ENCODE measurements at places on chromosomes 5 and 9.

DNA sequence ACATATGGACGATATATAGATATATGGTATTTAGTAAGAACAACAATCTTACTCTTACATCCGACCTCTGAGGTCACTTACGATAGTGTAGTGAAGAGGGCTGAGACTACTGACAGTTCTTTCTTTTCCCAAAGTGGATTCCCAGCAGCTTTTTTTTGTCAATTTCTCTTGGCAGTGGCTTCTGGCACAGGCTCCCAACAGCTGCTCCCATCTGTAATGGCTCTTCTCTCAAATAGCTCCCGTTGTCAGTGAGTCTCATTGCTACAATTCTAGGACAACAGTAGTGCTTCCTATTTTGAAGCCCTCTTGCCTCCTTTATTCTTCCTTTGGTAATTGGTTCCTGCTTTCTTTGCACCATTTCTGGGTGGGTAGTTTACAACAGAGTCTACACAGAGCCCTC is 68.4 kb downstream of the SLC25A46 start:
- DNase-seq = no peak

DNA sequence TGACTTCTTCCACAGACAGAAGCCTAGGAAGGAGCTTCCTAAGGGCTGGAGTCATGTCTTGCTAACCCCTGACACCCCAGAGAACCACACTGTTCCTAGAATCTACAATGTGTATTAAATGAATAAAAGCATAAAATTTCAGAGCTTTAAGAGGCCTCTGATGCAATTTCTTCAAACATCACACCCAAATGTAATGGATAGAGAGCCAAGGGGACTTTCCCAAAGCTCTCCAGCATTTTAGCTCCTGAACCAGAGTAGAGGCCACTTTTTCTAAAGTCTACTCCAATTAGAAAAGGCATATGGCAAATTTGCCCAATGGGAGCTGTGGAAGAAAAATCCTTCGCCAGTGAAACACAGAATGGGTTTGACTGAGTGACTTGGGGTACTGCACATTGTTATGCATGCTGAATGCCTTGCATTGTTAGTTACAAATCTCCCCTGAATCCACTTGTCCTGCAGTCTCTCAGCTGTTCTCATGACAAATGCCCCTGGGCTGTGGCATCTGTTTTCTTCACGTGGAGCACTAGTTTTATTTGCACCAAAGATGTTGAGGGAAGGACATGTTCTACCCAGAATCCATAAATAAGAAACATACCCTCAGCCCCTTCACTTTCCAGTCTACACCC is 334.0 kb downstream of the ASTN2 start:
- DNase-seq = no peak

DNA sequence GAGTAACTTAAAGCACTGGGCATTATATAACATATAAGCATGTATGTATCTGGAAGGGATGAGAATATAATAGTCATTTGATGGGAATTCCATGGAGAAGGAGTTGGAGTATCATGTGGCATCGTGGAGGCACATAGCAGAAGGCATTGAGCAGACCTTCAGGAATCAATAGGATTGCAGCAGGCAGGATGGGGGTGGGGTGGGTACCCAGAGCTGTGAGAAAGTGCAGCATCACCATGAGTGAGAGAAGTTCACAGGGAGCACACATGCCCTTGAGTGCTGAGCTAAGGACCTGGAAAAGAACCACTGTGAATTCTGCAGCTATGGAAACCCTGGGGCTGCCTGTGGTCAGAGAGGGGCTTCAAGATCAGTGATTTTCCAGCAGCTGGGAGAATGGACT is 57.3 kb downstream of the MED10 start:
- no peak for DNase-seq

DNA sequence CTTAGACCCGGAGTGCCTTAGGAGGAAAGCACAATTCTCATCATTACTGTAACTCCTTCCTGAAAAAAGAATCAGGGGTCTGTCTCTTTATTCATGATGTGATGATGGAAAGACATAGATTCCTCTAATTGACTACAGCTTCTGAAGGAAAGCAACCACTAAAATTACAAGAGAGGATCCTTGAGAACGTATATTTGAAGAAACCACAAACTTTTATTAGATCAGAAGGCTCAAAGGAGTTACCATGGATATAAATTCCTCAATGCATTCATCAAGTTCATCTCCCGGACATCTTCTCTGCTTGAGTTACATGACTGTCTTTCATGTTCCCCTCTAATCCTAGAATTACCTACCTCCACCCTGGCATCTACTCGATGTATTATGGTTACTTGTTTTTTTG is 104.1 kb upstream of the PAPPA start:
- DNase-seq = no peak

- DNase-seq = no peak
Measured at GRCh38 chr9:35729700-35730485, 2.1 kb downstream of the TLN1 start.

GRCh38 chr9:69885474-69885929 is 64.9 kb downstream of the CFAP95 start:
- DNase-seq = no peak

GRCh38 chr9:90616806-90617205 is 25.8 kb downstream of the DIRAS2 start:
- no peak for DNase-seq

GRCh38 chr9:113653746-113654604 is 190.4 kb downstream of the RGS3 start:
- no peak for DNase-seq

DNA sequence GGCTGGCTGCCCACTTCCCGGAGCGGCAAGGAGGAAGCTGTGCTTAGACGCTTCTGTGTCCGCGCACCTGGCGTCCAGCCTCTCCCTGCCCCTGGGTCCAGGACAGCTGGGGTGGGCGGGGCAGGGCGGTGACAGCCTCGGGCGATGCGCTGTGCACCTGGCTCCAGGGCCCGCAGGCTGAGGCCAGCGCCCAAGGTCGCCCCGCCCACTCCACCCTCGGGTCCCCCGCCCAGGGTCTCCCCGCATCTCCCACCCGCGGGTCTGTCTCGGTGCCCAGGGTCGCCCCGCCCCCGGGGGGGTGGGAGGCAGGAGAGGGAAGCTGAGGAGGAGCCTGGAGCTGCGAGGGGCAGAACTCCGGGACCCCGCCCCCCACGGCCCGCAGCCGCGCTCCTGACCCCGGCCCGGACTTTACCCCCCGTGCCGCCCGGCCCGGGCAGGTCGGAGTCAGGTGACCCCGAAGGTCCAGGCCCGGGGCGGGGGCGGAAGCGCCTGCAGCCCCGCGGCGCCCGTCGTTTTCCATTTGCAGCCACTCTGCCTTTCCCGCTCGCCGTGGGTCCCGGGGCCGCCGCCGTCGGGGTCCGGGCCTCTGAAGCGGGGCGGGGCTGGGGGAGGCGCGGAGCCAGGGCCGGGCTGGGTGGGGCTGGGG is at the start of gene ENTPD8:
Gene ENTPD8 (minus strand): TSS at position 69 of the 646 bp plus-strand sequence. CDS start 3,072 bp downstream, outside the sequence.
- DNase-seq = no peak

DNA sequence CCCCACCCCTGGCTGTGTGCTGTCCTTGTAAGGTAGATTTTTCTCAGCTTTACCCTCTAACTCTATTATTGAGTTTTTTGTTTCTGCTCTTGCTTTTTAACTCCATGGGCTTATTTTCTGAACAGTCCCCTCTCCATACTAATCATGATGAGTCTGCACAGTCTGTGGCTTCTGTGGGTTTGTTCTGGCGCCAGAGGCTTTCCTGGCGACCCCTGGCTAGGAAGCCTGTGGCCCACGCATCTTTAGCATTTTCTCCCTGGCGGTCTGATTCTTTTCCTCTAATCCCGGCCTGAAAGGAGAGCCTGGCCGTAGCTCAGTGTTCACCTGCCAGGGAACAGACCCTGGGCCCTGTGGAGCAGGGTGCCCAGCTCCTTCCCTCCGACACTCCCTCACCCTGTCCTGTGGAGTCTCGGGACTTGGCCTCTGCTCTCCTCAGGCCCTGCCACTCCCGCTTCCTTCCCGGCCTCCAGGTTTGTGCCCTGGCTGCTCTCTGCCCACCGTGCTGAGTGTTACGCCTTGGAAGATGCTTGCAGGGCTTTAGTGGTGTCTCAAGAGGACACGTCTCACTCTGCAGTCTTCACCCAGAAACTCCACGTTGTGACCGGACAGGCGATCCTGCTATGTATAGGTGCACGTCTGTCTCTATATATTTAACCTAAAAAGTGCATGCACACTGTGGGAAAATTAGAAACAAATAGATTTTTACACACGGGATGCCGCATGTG is 31.7 kb upstream of the LRRC14B start:
- no peak for DNase-seq

- no peak for DNase-seq
Measured at GRCh38 chr5:171437286-171437821, 17.9 kb downstream of the FGF18 start.

GRCh38 chr5:68734781-68735180 is 359.0 kb upstream of the SLC30A5 start:
- DNase-seq = no peak

- no peak for DNase-seq
Measured at GRCh38 chr5:115306011-115306536, 9.6 kb upstream of the CCDC112 start.

- DNase-seq = no peak
Measured at GRCh38 chr5:72922422-72922821, 33.4 kb upstream of the FCHO2 start.

GRCh38 chr5:55232271-55232984 is 980 bp downstream of the CCNO start:
- DNase-seq = no peak

DNA sequence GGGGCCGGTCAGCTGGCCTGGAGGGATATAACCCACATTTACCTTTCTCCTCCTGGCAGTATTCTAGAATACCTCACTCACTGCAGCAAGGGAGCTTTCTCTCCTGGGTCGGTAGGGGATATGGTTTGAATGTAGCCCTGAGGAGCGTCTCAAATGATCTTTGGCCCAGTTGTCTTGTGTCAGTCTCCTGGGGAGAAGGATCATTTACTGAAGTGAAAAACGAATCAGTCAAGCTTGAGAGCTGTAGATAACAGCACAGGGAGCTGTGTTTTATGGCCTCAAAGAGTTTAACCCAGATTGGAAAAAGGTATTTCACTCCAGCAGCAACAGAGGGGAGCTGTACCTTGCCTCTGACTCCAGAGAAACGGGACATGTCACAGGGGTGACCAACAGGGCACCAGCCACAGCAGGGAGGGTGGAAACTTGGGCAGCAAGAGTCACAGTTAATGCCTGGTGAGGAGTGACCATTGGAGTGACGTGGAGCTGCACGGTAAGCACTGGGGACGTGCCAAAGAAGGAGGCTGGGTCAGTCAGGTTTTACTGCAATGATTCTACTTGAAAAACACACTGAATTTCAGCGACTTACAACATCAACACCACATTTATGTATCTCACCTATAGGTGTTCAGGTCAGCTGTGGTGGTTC is 29.8 kb upstream of the ZFR start:
- no peak for DNase-seq

DNA sequence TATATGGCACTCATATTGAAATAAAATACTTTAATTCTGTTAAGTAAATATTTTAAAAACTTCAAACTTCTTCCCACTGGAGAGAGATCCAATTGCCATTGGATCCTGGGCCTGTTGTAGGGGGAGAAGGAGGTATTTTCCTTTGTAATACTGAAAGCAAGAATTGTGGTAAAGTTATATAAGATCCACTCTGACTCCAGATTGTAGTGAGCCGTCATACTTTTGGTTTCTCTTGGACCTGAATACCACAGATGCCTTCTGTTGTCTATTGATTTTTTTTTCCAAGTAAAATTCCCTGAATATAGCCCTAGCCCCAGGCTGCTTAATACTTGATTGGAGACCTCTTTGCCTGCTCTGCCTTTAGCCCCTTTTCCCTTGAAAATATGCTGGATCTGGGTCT is 86.9 kb downstream of the ATG10 start:
- no peak for DNase-seq

DNA sequence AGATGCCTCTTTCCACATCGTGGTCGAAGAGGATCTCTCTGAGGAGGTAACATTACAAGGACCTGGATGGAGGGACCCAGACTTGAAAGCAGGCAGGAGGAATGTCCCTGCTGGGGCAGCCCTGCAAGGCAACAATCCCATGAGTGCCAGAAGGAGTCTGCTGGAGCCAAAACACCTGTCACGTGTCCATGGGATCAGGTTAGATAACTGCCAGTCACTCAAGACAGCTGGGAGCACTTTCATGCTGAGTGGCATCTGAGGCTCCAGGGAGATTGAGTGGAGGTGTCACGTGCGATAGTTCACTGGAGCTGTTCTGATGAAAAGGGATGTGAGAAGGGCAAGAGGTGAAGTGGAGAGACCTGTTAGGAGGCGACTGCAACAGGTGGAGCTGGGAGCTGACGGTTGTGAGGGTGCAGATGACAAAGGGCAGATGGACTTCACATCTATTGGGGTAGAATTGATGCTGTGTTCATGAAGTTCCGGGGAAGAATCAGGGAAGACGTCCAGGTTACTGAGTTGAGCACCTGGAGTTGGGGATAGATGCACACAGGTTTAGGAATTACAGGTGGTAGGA is 68.4 kb downstream of the ICE1 start:
- DNase-seq = no peak

DNA sequence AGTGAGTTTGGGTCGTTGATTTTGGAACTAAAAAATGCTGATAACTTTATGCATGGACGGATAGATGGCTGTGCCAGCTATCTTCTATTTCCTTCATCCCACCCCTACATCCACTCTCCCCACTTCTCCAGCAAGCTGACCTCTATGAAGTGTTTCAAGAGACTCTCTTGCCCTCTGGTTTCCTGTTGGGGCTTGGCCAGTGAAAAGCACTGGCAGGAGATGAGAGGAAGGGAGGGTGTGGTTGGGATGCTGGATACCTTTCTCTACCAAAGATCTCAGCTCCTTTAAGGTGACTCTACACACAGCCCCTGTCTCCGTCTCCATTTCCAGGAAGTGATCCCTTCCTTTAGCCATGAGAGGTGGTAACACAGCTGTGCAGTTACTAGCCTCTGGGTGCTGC is 30.0 kb upstream of the JMY start:
- DNase-seq = no peak

DNA sequence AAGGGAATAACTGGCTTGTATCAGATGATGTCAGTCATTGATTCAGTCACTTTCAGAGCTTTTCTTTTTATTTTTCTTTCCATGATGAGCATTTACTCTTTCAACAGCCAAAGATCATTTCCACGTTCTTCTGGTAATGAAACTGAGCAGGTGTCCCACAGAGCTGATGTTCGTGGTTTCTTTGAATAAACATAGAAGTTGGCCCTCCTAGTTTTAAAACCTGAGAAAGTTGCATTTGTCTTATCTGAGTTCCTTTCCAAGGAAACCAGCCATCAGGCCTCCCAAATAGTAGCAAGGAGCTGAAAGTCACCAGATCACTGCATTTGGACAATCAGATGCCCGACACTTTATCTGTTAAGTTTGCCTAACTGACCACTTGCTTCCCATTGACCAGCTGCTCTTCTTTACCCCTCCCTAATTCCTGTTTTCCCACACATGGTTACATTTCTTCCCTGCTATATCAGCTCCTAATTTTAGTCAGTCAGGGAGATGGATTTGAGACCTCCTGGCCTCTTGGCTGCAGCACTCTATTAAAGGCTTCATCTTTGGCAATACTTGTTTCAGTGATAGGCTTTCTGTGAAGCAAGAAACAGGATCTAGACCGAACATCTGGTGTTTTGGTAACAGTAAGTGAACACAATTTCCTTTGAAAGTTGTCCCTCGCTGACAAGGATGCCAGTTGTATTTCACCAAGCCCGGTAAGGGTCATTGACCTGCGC is 420.8 kb downstream of the CHSY3 start:
- no peak for DNase-seq
